ENCODE measurements at places on chromosomes 13 and 19.

- no peak for DNase-seq
Measured at GRCh38 chr13:36431204-36432105, 840 bp upstream of the CCNA1 start.

- no peak for DNase-seq
Measured at GRCh38 chr19:11581740-11582139, 4.3 kb upstream of the ACP5 start.

DNA sequence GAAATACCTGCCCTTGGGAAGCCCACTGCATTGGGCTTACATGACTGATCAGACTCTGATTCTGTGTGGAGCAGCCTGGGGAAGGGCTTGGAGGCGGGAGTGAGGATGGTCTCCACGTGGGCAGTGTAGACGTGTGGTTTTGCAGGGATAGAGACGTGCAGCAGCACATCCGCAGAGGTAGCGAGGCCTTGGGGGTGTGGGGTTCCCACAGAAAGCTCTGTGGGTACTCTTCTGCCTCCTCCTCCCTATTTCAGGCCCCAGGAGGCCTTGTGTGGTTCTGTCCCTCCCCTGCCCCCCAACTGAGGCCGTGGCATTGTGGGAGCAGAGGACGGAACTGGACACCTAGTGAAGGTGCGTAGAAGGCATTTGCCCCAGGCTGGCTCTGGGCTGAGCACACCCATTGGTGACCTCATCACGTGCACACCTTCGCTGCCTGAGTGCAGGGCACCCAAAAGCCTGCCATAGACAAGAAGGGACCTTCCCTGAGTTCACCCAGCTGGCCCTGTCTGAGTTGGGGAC, 28.9 kb downstream of the PPP1R37 start:
- no peak for DNase-seq

DNA sequence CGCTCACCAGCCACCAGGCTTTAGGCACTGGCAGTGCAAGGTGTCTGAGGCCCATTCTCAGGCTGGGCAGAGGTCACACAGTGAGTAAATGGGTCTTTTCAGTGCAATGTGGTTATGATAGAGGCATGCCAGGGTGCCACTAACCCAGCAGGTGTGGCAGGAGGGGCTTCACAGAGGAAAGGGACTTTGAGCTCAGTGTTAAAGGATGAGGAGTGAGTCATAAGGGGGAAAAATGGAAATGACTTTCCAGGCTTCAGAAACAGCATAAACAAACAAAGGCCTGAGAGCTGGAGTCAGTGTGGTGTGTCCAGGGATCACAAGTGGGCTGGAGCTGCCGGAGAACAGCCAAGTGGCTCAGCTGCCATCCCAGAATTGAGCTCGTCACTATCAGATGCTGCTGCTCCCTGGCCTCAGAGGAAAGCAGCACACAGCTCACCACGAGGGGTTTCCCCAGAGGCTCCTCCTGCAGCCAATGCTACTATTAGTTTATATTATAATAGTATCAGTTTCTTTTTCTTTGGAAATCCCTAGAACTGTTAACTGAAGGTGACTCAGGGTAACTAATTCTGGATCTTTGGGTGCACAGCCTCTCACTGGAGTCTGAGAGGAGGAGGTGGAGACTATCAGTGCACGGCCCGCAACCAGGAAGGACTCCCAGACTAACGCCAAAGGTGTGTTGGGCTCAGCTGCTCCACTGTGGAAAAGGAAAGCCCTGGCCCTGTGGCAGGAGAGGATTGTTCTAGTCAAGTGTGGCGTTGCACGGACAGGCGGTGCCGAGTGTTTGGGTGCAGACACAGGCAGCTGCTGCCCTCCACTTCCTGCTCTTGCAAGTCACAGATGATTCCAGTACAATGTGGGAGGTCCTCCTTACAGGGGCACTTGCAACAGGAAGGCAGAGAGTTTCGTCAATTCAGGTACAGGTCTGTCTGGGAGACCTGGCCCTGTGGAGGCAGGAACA, 39.5 kb downstream of the DHRS12 start:
- DNase-seq: no peak

- DNase-seq: no peak
Measured at GRCh38 chr19:43454031-43454430, 11.4 kb downstream of the LYPD3 start.

DNA sequence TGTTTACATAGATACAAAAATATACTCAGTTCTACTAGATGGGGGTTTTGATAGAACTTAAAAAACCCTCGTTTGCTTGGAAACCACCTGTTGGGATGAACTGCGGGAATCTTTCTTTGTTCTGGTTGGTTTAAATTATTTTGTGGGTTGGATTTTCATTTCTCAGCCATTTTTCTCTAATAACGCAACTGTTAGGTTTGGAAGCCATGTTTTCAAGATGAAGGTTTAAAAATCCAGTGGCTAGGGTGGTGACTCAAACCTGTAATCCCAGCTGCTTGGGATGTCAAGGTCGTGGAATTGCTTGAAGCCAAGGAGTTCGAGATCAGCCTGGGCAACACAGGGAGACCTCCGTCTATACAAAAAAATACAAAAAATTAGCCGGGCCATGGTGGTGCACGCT, 1.6 kb downstream of the URI1 start:
- DNase-seq: no peak

GRCh38 chr13:20160306-20161274, at the start of gene GJA3:
Gene GJA3 (minus strand): TSS chr13:20161052. CDS start chr13:20143288, 17,764 bp downstream.
- no peak for DNase-seq

DNA sequence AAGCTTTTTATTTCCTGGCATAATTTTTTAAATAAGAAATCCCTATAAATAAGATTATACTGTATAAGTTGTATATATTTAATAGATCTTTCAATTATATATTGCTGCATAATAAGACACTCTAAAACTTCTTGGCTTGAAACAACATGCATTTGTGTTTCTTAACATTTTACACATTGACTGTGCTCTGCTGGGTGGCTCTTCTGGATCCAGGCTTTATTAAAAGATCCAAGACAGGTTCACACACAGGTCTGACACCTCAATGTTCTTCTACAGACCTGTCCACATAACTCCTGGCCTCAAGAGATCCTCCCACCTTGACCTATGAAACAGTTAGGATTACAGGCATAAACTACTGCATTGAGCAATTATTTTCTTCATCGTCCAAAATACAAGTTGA, 77.6 kb upstream of the PCDH17 start:
- no peak for DNase-seq

DNA sequence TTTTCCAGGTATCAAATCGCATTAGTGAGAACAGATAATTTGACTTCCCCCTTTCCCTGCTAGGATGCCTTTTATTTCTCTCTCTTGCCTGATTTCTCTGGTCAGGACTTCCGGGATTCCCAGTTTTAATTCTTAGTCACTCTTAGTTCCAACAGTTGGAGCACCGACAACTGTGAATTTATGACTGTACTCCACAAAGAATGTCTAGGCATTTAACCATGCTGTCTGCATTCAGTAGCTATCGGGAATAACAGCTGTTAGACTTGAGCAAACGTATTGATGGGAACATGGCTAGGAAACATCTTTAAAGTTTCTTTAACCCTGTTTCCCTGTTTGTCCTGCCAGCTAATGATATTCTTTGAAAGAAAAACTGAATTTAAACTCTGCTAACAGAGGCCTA, 14.1 kb upstream of the SPACA7 start:
- no peak for DNase-seq

DNA sequence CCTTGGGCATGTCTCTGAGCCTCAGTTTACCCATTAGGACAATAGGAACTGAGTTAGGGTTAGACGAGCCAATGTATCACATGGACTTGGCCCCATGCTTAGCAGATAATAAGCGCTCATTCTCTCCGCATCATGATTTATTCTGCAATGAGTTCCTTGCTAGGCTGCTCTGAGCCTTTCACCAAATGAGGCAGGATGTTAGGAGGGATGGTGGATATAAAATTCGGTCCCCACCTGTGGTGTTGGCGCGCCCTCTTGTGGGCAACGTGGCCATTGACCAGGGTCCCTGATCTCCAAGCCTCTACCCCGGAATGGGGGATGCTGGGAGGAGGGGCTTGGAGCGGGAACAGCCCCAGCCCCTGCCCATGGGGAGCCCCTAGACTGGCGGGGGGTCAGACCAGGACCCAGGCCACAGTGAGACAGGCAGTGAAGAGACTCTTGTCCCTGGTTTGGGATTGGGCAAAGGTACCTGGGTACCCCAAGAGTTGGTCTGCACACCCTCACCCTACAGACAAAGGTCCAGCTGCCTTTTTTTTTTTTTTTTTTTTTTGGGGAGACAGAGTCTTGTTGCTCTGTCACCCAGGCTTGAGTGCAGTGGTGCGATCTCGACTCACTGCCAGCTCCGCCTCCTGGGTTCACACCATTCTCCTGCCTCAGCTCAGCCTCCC, 43.9 kb downstream of the CERS4 start:
- DNase-seq: peak; percentile 81

- no peak for DNase-seq
Measured at GRCh38 chr13:53839461-53839860, 810.8 kb downstream of the OLFM4 start.

DNA sequence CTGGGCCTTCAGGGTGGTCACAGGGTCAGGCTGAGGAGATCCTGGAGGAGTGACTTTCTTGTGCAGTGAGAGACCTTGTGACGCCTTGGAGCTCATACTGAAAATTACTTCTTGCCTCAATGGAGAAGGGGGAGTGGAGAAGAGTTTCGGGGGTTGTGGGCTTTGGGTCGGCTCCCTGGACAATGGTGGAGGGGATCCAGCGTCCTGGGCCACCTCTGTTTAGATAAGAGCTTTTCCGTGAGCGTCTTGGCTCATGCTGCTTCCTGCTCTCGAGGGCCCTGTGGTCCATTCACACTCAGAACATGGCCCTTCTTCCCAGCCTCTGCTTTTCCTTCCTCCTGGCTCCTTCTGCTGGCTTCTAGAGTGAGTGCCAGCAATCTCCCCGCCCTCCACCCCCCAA, 81.9 kb downstream of the FLT1 start:
- no peak for DNase-seq

DNA sequence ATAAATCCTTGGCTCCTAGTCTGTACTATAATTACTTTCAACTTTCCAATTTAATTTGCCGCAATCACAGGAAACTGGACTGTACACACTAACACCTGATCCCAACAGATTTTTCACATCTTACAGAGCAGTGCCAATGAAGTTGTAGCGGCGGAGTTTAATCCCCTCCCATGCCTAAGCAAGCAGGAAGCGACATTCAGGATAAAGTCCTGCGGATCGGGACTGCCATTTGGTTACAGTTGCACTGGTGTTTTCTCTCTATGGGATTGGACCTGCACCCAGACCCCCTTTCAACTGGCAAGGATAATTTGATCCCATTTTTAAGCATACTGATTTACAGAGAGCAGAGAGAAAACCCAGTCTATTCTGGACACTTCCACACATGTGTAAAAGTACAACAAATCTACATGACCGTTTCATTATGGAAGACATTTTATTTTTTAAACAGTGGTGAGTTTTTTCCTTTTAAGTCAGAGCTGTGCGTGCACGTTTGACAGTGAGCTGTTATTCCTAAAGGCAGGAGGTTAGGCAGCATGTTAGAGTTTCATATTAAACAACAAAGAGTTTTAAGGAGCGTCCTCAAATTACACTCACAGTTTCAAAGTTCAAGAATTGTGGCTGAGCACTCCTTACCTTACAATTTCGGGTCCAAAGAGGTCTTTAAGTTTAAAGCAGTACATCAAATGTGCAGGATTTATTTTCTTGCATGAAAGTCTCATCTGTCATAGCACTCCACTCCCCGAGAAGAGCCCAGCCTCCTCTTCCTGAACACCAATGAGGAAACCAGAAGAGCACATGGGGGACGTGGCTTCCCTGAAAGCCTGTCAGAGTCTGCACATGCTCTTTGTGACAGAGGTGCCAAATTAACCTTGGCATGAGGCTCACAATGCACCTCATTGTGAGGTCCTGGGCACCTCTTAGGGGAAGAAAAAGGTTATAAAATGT, 141.6 kb upstream of the RFC3 start:
- peak; percentile 52 for DNase-seq

- no peak for DNase-seq
Measured at GRCh38 chr13:80040196-80040980, 300.5 kb downstream of the SPRY2 start.

DNA sequence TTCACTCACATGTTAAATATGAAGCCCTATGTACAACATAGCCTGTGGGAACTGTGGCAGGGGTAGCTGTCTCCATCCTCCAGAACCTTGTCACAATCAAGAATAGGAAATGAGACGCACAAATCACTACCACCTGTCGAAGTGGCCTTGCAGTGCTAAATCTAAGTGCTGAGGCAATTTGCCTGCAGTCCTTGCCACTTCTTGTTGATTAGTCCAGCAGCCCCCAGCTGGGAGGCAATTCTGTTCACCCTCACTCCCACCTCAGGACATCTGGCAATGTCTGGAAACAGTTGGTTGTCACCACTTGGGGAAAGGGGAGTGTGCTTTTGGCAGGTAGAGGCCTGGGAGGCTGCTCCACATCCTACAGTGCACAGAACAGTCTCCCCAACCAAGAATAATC, 10.7 kb downstream of the RFX2 start:
- peak; percentile 94 for DNase-seq

- peak; percentile 17 for DNase-seq
Measured at GRCh38 chr19:46953955-46954501, 65.6 kb upstream of the NPAS1 start.

DNA sequence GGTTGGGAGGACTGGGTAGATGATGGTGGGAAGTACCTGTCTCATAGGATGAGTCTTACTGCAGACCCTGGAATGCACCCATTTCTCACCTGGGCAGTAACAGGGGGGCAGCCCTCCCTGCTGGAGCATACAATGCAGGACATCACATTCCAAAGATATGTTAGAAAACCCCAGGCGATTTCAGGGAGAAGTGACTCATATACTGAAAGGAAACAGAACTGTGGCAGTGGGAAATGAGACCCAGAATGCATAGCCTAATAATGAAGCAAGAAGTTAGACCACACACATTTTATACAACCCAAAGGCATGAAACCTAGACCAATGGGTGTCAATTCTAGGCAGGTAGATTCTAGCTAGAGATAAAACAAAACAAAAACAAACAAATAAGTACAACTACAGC, 402.7 kb downstream of the IRS2 start:
- DNase-seq: no peak

GRCh38 chr13:42279986-42280385, 8.0 kb downstream of the AKAP11 start:
- DNase-seq: no peak

DNA sequence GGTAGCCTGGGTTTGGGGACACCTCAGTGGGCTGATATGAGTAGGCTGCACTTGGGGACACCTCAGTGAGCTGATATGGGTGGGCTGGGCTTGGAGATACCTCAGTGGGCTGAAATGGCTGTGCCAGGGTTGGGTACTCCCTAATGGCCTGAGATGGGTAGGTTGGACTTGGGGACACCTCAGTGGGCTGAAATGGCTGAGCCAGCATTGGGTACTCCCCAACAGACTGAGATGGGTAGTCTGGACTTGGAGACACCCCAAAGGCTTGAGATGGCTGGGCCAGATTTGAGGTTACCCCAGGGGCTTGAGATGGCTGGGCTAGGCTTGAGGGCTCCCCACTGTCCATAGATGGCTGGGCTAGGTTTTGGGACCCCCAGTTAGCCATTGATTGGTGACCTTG, 12.1 kb downstream of the IQCN start:
- no peak for DNase-seq
